Sigmoid colon (tissue), 7 donors: ENCODE measurements at places on chromosomes 11 and 22. TPM values are rescaled to one million over a fixed set of nuclear protein-coding genes. Genes with fewer than 3 reads are reported as not detected.

TRIM29 gene
- polyA plus RNA-seq: 8.5 TPM

RASL10A gene
- not detected for polyA plus RNA-seq

UBQLN3 gene
- not detected for polyA plus RNA-seq

OR8G5 gene
- not detected for polyA plus RNA-seq

C11orf52 gene
- 17.8 TPM for polyA plus RNA-seq

C11orf91 gene
- not detected for polyA plus RNA-seq

OR51B2 gene
- polyA plus RNA-seq: not detected

OR5M10 gene
- polyA plus RNA-seq: not detected

MRGPRE gene
- 0.10 TPM for polyA plus RNA-seq

SAMM50 gene
- 46.5 TPM for polyA plus RNA-seq

- no peak for DNase-seq
- H3K36me3 ChIP-seq: no peaks in the 10 kb centered on the region
- H3K4me1 ChIP-seq: no peaks in the 10 kb centered on the region
- no peaks in the 10 kb centered on the region for H3K27me3 ChIP-seq
- H3K4me3 ChIP-seq: no peak overlapping the region
Measured at GRCh38 chr22:48425641-48426040, 1402.0 kb downstream of the BRD1 start.

- no peak overlapping the region for H3K27ac ChIP-seq
- DNase-seq: no peak
- H3K4me1 ChIP-seq: no peaks in the 10 kb centered on the region
- no peaks in the 10 kb centered on the region for H3K36me3 ChIP-seq
- no peaks in the 10 kb centered on the region for H3K27me3 ChIP-seq
Measured at GRCh38 chr11:35650467-35650866, 12.1 kb upstream of the TRIM44 start.

- H3K4me1 ChIP-seq: no peaks in the 10 kb centered on the region
- no peak for DNase-seq
- H3K4me3 ChIP-seq: no peak overlapping the region
- no peak overlapping the region for H3K27ac ChIP-seq
- H3K36me3 ChIP-seq: peaks cover 9% of the 10 kb centered on the region
Measured at GRCh38 chr22:29831186-29831921, 6.7 kb downstream of the ASCC2 start.

DNA sequence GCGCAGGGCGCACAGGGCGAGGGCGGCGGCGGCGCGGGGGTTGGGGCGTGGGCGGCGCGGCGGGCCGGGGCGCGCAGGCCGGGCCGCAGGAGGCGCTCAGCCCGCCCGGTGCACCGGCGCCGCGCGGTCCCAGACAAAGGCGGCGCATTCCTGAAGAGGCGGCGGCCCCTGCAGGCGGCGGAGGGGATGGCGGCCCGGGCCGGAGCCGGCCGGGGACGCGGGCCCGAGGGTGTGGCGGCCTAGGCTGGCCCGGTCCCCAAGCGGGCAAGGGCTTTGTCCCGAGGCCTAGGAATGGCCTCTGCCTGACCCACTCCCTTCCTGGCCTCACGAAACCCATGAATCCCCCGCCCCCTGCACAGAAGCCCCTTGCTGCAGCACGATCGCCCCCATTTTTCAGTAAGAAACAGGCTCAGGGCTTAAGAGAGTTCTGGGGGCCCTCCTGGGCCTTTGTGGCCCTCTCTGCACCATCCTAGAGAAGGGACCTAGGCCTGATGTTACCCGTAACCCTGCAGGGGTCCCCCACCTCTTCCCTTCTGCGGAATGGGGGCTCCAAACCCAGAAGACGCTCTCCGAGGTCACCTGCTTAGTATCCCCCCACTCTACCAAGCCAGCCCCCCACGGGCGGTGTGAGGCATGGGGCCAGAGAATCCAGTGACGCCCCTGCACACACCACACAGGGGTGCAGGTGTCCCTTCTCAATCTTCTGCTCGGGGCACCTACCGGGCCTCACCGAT lies at the start of gene RTN4R:
Gene RTN4R, minus strand, starts transcription at position 40 of the 734 bp plus-strand sequence. CDS start 226 bp downstream, outside the sequence.
- no peaks in the 10 kb centered on the region for H3K36me3 ChIP-seq
- peaks cover 11% of the 10 kb centered on the region for H3K27me3 ChIP-seq
- no peak within 1 kb of the TSS for H3K27ac ChIP-seq

DNA sequence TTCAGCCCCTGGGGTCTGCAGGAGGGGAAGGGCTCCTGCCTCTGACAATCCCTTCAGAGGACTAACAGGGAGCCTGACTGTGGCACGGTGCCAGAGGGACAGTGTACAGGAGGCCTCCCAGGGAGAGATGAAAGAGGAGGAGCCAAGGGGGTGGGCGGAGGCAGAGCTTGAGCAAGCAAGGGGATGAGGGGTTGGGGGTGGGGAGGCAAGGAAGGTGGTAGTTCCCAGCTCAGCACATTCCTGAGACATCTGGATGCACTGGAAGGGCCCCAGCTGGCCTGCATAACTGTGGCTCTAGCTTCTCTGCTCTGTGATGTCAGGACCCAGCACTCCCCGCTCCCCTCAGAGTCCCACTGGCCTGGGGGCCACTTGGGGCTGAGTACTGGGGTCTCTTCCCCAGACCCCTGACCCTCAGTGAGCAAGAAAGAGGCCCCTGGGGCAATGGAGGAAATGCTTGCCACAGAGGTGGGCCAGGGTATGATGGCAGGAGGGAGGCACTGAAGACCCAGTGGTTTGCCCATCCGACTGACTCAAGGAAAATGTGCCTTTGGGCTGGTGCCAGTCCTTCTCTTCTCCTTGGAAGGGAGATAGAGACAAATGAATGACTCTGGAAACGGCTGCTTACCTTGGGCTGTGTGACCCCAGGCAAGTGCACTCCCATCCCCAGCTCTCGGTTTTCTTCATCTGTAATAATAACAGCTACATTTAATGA lies 13.3 kb downstream of the CREB3L1 start:
- H3K27ac ChIP-seq: peak overlapping the region; percentile 69
- no peak overlapping the region for H3K4me3 ChIP-seq
- no peaks in the 10 kb centered on the region for H3K27me3 ChIP-seq
- DNase-seq: peak; percentile 97

GRCh38 chr11:124954590-124954955 lies 571 bp downstream of the CCDC15 start:
- peak overlapping the region; percentile 69 for H3K4me3 ChIP-seq
- no peaks in the 10 kb centered on the region for H3K27me3 ChIP-seq
- H3K4me1 ChIP-seq: no peaks in the 10 kb centered on the region

- no peaks in the 10 kb centered on the region for H3K27me3 ChIP-seq
- H3K4me1 ChIP-seq: no peaks in the 10 kb centered on the region
- H3K4me3 ChIP-seq: no peak overlapping the region
- H3K27ac ChIP-seq: no peak overlapping the region
- DNase-seq: no peak
Measured at GRCh38 chr11:70050243-70050642, 27.9 kb upstream of the ANO1 start.

DNA sequence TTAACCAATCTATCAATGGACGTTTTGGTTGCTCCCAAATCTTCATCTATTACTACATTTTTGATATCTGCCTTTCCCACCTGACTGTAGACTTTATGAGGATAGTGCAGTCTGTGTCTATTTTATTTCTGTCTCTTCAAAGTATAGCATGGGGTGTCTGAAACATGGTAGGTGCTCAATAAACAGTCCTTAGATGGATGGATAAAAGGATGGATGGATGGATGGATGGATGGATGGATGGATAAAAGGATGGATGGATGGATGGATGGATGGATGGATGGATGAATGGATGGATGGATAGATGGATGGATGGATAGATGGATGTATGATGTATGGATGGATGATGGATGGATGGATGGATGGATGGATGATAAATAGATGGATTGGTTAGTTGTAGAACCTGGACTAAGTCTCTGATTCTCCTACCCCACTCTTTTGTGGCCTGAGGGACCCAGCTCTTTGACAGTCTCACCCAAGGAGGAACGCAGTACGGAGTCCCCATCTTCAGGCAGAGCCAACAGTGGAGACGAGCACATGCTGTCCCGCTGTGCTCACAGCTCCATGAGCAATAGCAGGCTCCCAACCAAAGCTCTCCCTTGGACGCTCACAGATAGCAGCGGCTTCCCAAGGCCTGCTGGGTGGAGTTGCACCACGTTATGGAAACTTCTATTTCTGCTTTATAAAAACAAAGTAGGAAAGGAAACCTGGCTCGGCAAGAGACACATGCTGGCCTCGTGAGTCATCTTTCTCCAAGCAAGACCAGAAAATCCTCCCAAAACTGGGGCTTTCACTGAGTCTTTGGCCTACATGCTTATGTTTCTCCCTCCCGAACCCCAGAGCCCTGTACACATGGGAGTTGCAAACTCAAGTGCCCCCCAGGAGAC lies 448.0 kb downstream of the MIAT start:
- no peaks in the 10 kb centered on the region for H3K27me3 ChIP-seq
- peak; percentile 96 for DNase-seq
- H3K36me3 ChIP-seq: no peaks in the 10 kb centered on the region
- peak overlapping the region; percentile 81 for H3K27ac ChIP-seq

DNA sequence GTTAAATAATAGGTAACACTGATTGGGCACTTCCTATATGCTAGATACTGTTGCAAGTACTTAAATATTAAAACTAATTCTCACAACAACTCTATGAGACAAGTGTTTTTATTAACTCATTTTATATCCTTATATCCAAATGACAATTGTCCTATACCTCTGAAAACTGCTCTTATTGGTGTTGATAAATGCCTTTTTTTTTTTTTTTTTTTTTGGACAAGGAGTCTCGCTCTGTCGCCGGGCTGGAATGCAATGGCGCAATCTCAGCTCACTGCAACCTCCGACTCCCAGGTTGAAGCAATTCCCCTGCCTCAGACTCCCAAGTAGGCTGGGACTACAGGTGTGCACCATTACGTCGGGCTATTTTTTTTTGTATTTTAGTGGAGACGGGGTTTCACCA lies 41.6 kb downstream of the MRTFA start:
- DNase-seq: no peak
- H3K4me1 ChIP-seq: peaks cover 63% of the 10 kb centered on the region
- no peak overlapping the region for H3K27ac ChIP-seq
- no peaks in the 10 kb centered on the region for H3K27me3 ChIP-seq

- no peak for DNase-seq
- H3K4me1 ChIP-seq: no peaks in the 10 kb centered on the region
- no peak overlapping the region for H3K27ac ChIP-seq
- H3K36me3 ChIP-seq: no peaks in the 10 kb centered on the region
- H3K4me3 ChIP-seq: no peak overlapping the region
- peaks cover 18% of the 10 kb centered on the region for H3K27me3 ChIP-seq
Measured at GRCh38 chr11:44423289-44423688, 113.3 kb upstream of the ALX4 start.

DNA sequence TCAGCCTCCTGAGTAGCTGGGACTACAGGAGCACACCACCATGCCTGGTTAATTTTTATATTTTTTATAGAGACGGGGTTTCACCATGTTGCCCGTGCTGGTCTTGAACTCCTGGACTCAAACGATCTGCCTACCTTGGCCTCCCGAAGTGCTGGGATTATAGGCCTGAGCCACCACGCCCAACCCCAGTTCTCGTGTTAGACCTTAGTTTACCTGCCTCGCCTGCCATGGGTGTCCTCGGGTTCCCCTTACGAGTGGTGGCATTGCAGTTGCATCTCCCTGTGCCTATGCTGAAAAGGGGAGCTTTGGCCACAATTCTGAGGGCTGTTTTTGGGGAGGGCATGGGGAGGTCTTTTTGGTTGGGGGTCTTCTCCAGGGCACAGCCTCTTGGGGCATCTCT lies 18.8 kb downstream of the TBC1D22A start:
- no peaks in the 10 kb centered on the region for H3K36me3 ChIP-seq
- no peak for DNase-seq

DNA sequence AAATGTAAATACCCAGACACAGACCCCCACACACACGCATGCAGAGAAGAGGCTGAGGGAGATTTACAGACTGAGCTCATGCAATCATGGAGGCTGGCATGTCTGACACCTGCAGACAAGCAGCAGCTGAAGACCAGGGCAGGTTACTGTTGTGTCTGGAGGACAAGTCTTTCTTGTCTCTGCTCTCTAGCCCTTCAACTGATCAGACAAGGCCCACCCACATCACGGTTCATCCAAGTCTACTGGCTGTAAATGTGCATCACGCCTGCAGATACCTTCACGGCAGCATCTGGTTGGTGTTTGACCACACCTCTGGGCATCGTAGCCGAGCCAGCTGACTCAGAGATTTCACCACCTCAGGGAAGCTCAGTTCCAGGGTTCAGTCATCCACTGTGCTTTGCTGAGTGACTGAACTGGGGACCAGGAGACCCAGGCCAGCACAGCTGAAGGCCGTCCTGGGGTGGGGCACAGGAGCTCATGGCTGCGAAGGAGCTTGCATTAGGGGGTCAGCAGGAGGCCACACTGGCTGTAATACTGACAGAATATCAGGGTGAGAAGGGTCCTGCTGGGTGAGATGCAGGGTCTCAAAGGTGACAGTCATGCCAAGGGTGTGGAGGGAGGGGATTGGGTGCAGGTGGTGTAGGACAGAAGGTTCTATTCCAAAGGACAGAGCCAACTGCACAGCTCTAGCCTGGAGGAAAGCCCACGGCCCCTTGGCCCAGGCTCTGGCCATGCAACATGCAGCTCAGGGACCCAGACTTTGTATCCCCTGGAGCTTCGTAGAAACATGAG lies 304.9 kb downstream of the BRD1 start:
- no peaks in the 10 kb centered on the region for H3K36me3 ChIP-seq
- no peaks in the 10 kb centered on the region for H3K4me1 ChIP-seq

DNA sequence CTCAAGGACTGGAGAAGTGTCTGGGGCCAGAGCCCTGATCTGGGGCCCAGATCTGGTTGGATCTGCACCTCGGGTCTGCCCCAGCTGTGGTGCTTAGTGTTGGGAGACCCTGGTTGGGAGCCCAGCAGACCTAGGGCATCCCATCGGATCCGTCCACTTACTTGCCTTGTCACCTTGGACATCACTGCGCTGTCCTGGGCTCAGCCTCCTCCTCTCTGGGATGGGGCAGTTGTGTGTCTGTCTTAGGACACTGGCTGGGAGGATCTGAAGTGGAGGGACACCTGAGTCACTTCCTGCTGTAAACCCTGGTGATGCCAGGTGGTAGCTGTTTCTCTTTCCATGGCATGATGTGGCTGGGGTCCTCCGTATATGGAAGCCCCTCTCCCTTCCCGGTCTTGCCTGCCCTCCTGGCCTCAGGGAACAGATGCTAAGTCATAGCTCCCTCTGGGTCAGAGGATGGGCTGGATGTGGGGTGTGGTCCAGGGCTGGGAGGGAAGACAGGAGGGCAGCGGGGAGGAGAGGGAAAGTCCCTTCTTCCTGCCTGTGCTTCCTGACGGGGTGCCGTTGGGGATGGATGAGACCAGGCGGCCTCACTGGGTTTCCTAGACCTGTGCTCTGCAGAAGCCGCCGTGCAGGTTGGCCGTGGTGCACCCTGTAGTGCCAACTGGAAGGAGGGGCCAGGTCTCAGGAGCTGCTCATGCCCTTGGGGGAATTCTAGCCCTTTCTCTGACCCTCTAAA lies 12.1 kb upstream of the OMP start:
- DNase-seq: peak; percentile 63
- H3K36me3 ChIP-seq: peaks cover 7% of the 10 kb centered on the region
- no peak overlapping the region for H3K27ac ChIP-seq
- no peaks in the 10 kb centered on the region for H3K27me3 ChIP-seq
- no peak overlapping the region for H3K4me3 ChIP-seq

- H3K27me3 ChIP-seq: no peaks in the 10 kb centered on the region
- no peak for DNase-seq
- H3K4me1 ChIP-seq: no peaks in the 10 kb centered on the region
- H3K27ac ChIP-seq: no peak overlapping the region
- no peak overlapping the region for H3K4me3 ChIP-seq
- no peaks in the 10 kb centered on the region for H3K36me3 ChIP-seq
Measured at GRCh38 chr11:81963018-81963417, 770.6 kb downstream of the FAM181B start.

- no peaks in the 10 kb centered on the region for H3K4me1 ChIP-seq
- DNase-seq: no peak
Measured at GRCh38 chr11:80241766-80242165, 800.9 kb upstream of the TENM4 start.

- H3K4me1 ChIP-seq: no peaks in the 10 kb centered on the region
- H3K4me3 ChIP-seq: no peak overlapping the region
- H3K27me3 ChIP-seq: no peaks in the 10 kb centered on the region
- no peak overlapping the region for H3K27ac ChIP-seq
- DNase-seq: no peak
- H3K36me3 ChIP-seq: no peaks in the 10 kb centered on the region
Measured at GRCh38 chr11:111189466-111189865, 56.1 kb upstream of the POU2AF2 start.
